ENCODE measurements at places on chromosomes 16 and 17.
A peak's percentile ranks its signal among the peaks of the same experiment; 100 is the strongest.

DNA sequence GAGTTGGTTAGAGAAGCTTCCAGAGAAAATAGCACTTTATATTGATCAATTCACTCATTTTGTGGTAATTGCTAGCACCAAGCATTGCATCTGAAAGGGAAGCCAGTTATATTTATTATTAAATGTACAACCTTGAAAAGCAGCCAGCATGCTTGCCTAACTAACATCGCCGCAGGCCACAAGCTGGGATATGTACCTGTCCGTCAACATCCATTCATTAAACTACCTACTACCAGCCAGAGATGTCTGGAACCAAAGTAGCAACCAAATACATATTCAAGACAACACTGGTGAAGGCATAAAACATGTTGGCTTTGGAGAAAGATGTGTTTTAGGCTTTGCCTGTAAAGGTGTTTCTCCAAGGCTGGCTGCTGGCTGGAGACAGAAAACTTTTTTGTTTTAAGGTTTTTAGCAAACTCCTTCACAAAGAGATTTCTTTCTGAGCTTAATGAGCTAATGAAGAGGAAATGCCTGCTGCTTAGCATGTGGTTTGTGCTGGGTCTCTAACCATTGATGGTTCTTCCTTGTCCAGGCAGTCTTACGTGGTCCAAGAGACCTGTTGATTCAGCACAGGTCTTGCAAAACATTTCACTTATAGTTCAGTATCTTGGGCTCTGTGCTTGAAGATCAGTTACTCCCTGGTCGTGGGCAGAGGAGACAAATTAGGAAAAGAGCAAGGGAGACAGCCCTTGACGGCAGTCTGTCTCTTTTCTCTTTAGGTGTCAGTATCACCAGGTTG, 3.1 kb downstream of the ITPRIPL2 start:
- DNase-seq: no peak
- H3K27me3 ChIP-seq: no peaks in the 10 kb centered on the region
- no peak overlapping the region for H3K27ac ChIP-seq
- no peak overlapping the region for H3K4me3 ChIP-seq

GRCh38 chr16:88315543-88316105, 67.1 kb upstream of the ZNF469 start:
- DNase-seq: no peak
- no peak overlapping the region for H3K4me3 ChIP-seq
- H3K4me1 ChIP-seq: no peaks in the 10 kb centered on the region
- H3K27me3 ChIP-seq: no peaks in the 10 kb centered on the region

GRCh38 chr16:66502020-66502913, 47.7 kb downstream of the TK2 start:
- H3K27me3 ChIP-seq: no peaks in the 10 kb centered on the region
- H3K4me3 ChIP-seq: no peak overlapping the region
- no peaks in the 10 kb centered on the region for H3K36me3 ChIP-seq
- H3K4me1 ChIP-seq: no peaks in the 10 kb centered on the region
- no peak for DNase-seq
- no peak overlapping the region for H3K27ac ChIP-seq

GRCh38 chr17:55304171-55304859, 39.6 kb downstream of the HLF start:
- 0 out of 2 replicates have a peak, but pooled peaks cover 4% of the 10 kb centered on the region for H3K27me3 ChIP-seq
- no peak overlapping the region for H3K4me3 ChIP-seq
- no peak overlapping the region for H3K27ac ChIP-seq
- no peak for DNase-seq

DNA sequence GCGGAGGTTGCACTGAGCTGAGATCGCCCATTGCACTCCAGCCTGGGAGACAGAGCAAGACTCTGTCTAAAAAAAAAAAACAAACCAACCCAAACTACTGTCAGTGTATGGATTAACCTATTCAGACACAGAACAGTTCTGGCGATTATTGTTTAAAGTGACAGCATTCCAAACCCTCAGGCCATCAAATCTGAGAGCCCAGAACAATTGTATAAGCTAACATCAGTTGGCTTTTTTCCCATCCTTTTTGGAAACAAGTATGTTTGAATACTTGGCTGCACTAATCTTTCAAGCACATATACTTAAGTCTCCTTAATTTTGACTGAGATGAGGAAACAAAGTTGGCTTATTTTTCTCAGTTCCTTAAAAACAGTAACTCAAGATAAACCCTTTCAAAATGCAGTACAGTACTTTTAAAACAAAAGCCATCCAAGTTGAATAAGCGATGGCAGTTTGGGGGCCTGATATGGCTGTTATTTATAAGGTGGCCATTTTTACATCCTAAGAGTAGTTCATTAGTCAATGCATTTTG, 1.4 kb downstream of the ZSWIM7 start:
- no peak for DNase-seq
- H3K27me3 ChIP-seq: no peaks in the 10 kb centered on the region
- peak overlapping the region; percentile 39 for H3K27ac ChIP-seq
- H3K4me1 ChIP-seq: peaks cover 17% of the 10 kb centered on the region

All from Karpas-422 (cell line).